CD8-positive, alpha-beta T cell (primary cell): ENCODE measurements at places on chromosomes 7 and 10.

DNA sequence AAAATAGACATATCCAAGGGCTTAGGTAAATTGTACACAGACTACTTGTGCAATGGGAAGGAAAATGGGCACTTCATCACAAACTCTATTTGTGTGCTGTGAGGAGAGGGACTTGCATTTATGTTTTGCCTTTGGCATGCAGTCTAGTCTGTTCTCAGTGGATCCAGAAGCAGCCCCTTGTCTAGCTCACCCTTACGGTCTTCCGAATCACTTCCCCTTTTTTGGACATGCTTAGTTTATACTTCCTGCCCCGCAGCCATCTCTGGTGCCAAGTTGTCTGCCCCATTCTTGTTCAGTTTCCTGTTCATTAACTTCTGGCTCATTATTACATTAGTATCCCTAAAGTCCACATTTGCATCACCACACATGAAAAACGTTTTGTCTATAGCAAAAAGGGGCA is 161.6 kb downstream of the NRCAM start:
- DNase-seq, result no peak

- DNase-seq, result no peak
Observed at GRCh38 chr10:52121688-52122087, 192.4 kb upstream of the DKK1 start.

- DNase-seq, result no peak
Observed at GRCh38 chr10:118584181-118584954, 11.1 kb downstream of the PRLHR start.

GRCh38 chr7:123367484-123368122 is 166.8 kb downstream of the IQUB start:
- no peak for DNase-seq

DNA sequence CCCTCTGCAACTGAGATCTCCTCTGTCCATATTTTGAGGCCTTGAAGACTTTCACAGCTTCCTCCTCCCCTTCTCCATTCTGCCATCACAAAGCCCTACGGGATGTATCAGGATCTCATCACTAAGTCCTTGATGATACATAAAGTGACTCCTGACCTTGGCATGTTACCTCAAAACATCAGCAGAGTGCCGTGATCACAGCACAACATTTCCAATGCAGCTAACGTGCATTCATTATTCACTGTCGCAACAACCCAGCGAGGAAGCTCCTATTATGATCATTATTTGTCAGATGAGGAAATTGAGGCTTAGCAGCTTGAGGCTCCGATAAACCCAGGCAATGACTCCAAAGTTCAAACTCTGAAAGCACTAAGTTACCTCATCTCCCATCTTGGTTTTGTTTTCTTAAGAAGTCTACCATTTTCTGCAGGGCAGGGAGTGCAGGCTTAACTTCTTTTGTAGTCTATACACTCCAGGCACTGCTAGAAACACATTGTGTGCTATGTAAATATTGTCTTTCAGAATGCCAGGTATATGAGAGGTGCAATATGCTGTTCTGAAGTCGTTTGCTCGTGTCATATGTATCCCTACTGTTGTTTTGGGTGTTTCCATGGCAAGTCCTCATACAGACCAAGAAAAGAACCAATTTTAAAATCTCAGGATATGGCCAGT is 80.6 kb upstream of the C1QL3 start:
- DNase-seq, result no peak

DNA sequence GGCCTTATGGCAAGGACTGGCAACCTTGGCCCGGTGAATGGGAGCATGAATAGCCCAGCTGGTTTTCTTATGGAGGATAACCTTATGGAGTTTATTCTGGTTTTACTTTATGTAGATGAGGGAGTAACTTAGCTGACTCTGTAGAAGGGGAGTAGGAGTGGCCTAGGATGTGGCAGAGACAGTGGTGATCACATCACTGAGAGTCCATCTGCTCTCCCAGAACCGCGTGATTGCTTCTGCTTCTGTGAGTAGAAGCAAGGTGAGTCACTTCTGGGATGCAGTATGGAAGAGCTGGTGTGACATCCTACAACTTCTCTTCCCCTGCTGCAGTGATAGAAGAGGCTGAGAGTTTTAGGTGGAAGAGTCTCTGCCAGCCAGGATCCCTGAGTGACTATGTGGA is 129.2 kb downstream of the RPS24 start:
- no peak for DNase-seq

GRCh38 chr10:84077768-84078167 is 61.5 kb upstream of the GHITM start:
- DNase-seq, result no peak

DNA sequence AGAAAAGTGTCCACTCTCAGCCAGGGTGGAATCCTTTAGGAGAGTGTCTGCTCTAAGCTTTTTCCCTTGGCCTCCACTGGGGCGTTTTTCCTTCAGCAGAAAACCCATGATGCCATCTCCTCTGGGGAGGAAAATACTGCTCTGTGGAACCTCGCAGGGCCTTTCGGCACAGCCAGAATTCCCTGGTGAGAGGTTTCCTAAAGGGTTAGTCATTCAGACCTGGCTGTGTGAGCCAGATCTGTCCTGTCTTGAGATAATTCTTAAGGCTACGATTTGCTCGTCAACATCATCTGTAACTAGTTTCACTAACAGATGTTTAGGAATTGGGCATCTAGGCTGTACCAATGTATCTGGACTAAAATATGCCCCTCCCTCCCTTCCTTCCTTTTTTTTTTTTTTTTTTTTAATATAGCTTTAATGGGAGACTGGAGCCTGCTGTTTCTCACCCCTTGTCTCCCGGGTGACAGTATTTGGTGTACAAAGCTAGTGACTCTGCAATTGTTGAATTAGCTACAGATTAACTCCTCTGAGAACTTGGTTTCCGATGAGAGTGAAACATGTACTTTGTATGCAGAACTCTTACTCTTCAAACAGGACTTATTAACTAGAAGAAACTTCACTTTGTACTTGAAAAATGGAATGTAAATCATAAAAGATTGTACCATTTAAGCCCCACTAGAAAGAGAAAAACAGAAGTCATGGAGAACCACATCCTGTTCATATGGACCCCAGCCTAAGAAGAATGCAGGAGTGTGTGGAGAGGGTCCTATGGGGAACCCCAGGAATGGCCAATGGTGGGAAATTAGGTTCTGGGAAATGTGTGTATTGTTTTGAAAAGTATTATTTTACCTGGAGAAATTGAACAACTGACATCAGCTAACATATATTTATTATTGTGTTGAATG is 230.9 kb downstream of the CAMK1D start:
- no peak for DNase-seq

DNA sequence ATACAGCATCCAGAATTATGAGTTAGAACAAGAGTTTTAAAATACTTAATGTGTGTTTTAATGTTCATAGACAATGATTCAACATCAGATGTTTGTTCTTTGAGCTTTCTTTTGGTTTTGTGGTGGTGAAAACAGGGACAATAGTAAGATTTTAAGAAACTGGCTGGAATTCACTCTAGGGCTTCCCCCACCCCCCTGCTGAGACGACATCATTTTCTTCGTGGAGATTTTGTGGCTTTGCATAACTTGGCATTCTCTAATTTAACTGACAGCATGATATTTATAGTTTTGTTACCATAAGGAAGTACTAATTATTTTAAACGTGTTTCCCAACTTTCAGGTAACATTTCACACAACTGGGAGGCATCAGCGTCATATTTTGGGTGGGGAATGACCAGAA is 184.1 kb downstream of the BICC1 start:
- DNase-seq, result no peak

DNA sequence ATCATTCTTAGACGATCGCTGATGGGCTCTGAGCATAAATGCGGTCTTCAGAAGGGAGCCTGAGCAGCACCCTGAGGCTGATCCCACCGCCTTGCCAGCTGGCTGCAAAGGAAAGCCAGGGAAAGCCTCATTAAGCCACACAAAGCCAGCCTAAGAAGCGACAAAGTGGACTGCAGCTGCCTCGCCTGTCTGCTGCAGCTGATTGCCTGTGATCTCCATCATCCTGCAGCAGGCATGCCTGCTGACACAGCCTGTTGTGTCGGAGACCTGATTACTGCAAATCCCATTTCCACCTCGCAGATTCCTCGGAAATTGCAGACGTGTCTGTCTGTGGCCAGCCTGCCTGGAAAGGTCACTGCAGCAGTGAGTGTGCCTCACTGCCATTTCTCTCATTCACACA is 1087.0 kb upstream of the AUTS2 start:
- DNase-seq, result no peak

DNA sequence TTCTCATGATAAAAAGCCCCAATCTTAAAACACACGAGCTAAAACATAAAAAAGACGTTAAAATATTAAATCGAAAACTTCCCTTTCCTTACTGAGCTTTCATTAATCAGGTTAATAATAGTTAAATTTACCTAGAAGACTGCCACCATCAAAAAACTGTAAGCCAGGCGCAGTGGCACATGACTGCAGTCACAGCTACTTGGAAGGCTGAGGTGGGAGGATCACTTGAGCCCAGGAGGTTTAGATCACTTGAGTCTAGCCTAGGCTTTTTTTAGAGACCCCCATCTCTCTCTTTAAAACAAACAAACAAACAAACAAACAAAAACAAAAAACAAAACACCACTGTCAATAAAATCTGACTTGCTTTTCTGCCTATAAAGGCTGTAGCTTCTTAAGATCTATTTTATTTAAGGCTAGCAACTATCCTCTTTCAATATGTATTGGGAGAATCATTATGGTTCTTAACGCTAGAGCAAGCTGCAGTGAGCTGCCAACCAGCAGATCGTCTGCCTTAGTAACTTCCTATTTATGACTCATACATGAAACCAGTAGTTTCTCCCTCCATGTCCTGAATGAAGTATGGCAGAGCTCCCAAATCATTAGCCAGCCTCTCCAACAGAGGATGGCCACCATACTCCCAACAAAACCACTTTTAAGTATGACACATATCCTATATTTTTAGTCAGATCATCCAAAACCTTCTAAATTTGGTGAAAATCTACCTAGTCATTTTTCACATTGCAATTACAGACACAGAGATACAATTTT is 163.7 kb downstream of the SRPK2 start:
- no peak for DNase-seq

- no peak for DNase-seq
Observed at GRCh38 chr7:131533151-131533559, 23.3 kb downstream of the PODXL start.

DNA sequence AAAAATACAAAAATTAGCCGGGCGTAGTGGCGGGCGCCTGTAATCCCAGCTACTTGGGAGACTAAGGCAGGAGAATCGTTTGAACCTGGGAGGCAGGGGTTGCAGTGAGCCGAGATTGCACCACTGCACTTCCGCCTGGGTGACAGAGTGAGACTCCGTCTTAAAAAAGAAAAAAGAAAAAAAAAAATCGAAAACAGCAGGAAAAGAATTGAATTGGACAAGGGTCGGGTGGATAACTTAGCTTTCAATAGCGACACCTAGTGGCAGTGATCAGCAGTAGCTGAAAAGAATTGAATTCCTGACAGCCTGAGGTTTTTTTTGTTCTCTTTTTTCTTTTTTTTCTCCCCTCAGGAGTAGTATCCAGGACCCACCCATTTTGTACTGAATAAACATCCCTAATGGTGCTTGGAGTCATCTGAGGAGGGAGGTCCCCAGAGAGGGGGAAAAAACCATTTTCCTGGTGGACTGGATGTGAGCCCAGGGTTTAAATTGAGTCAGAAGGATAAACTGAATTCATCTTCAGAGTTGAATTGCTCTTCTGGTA is 55.1 kb downstream of the CYCS start:
- DNase-seq, result peak; percentile 70

DNA sequence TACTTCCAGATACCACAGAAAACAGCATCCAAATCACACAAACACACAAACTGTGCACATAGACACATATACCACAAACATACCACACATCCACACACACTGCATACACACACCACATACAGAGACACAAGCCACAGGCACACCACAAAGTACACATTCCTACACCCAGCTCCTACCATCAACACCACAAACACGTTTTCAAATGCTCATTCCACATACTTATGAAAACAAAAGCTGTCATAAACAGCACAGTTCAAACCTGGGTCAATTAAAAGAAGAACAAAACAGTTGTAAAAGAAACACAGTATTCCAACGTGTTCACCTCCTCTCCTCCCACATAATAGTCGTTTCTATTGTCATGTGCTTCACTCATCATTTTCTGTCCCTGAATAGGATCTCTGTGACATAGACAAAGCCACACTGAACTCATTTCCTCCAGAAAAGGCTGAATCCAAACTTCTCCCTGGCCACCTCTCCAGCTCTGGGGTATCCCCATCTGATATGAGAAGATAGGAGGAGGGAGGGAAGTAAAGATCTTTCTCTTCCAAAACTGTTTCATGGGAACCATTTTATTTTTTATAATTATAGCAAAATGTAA is 89.2 kb downstream of the CXCL12 start:
- DNase-seq, result no peak

DNA sequence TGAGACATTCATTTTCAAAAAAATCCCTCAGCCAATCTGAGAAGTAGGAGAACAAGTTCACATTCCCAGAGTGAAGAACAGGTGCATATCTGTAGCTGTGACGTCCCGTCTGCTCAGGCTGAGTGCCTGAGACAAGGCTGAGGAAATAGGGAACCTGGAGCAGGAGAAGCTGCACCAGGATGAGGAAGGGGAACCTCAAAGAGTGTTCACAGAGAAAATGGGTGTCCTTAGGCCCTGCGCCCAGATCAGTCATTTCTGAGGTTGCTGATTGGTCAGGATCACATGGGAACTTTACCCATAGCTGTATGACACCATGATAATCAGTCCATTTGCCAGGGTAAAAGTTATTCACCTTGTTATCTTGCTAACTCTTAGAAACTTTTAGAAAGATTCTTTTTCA is 34.2 kb upstream of the TARP start:
- no peak for DNase-seq

GRCh38 chr10:91587710-91588638 is 44.9 kb downstream of the PPP1R3C start:
- DNase-seq, result no peak

DNA sequence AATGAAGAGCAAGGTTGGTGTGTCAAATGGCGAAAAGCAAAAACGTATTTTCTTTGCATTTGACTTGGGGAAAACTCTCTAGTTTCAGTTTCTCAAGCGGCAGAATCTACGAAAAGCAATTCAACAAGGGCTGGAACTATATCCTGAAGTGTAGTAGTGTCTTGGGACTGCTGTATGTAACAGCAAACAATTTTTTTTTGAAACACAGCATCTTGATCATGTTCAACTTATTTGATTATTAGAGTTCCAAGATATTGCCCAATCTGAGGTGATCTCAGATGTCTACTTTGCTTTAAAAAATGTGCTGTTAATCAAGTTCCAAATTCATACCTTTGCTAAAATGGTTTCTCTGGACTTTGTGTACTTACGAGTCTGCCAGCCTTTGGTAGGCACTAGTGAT is 120.6 kb downstream of the ZWINT start:
- DNase-seq, result no peak

DNA sequence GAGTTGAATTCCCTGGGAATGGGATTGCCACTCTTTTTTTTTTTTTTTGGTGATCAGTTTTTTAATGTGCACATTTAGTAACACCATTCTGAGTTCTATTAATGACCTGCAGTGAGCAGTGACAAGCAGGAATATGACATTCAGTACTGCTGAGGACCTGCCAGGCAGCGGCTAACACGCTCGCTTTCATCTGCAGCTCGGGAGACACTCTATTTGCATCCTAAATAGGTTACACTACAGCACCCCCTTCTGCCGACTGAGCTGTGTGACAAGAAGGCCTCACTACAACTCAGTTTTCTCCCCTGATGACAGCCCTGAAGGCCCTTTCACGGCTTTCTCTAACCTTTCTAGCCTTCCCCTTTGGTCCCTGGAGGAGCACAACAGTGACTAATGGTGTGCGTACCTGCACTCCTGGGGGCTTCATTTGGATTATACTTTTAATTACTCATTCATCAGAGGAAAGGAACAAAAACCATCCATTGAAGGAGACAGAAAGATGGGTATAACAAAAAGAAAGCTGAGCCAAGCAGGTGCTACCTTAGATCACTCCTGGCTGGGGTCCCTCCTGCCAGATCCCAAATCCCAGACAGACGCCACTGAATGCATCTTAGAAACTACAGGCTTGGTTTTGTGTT is 872.4 kb downstream of the LRMDA start:
- DNase-seq, result peak; percentile 7
